NCI-H82 (cell line): ENCODE measurements at places on chromosomes 16 and 17.
A peak's percentile ranks its signal among the peaks of the same experiment; 100 is the strongest.

GRCh38 chr16:71840052-71840451, 5.7 kb upstream of the ATXN1L start:
- DNase-seq = no peak

- DNase-seq = no peak
Observed at GRCh38 chr16:89563639-89564392, 3.3 kb downstream of the RPL13 start.

GRCh38 chr17:3157218-3157617, 29.9 kb upstream of the OR1G1 start:
- no peak for DNase-seq

GRCh38 chr17:44307387-44308186, 814 bp upstream of the RUNDC3A start:
- peak; percentile 96 for DNase-seq

GRCh38 chr16:86568677-86569623, 2.3 kb downstream of the FOXC2 start:
- DNase-seq = no peak

DNA sequence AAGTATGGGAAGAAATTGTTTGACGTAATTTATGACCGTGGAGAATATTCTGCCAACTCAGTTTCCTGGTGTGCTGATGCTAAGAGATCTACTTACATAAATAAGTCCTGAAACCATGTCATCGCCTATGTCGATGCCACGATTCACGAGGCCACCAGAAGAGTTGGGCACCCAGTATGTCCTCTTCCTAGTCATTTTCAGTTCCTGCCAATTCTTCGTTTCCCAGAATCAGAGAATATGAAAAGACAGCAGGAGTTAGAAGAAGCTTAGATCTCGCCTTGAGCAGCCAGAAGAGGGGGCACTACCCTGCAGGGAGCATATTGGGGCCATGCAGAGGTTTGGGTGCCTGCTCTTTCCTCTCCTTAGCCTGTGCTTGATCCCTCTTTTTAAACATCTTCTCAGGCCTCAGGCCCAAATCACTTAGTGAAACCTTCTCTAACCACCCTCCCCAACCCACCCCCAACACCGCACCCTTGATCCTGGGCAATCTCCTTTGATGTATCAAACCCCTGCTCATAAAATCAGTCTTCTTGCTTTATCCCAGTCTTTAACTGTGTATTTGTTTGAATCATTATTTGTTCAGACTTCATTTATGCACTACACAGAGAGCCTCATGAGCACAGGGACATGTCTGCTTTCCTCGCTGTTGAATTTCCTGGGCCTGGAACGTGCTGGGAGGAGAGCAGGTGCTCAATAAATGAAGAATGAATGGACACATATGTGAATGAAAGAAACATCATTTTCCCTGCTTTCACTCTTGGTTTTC, 12.2 kb upstream of the LONP2 start:
- DNase-seq = peak; percentile 49

GRCh38 chr17:28385037-28385400, 13.5 kb downstream of the SARM1 start:
- no peak for DNase-seq

DNA sequence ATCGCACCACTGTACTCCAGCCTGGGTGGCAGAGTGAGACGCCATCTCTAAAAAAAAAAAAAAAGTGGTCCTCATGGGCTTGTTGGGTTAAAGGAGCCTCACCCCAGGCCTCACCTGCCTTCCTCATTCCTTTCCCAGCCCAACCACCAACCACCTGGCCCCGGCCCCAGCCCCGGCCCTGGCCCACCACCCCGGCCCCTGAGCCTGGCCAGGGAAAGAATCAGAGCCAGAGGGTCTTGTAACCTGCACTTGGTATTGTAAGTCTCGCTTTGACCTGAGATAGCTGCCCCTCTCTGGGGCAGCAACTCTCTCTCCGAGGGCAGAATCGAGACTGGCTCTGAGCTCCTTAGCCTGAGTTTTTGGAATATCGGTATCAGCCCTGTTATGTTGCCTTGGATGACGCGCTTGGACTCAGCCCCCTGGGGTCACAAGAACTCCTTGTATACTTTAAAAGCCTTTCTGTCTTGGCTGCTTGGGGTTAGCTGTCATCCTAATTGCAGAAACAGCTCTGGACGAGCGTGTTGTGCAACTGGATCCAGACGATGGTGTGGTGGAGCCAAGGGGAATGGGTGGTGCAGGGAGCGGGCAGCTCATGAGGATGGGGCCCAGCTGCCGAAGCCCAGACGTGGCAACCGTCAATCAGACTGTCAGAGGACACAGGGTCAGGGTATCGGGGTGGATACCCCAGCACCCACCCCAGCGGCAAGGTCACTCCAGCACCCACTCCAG, 14.6 kb downstream of the SMTNL2 start:
- no peak for DNase-seq

DNA sequence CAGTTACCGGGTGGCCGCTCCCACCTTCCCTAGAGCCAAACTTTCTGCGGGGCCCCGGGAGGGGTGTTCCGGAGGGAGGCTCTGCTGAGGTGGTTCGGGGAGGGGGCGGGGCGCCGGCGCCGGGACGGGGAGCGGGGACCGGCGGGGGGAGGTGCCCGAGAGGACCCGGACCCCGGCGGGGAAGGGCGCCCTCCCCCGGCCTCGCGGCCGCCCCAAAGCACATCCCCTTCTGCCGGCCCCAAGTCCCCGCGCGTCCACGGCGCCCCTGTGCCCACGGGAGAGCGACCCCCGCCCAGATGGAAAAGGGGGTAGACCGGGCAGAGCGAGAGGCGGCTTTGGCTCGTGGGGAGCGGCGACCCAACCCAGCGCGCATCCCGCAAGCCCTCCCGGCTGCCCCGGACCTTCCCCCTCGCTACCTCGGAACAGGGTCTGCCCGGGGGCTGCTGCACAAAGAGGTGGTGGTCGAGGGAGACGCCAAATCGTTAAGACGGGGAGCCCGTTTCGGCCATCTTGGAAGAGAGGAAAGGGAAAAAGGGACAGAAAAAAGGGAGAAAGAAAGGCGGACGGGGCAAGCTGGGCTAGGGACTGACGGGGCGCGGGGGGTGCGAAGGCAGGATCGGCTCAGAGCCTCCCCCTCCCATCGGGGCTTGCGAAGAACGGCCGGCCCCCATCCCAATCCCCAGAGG, 530 bp downstream of the PCGF2 start:
- DNase-seq = peak; percentile 86

GRCh38 chr16:84893849-84894599, 74.2 kb downstream of the CRISPLD2 start:
- no peak for DNase-seq

GRCh38 chr17:78001182-78001581, 42.7 kb downstream of the TNRC6C start:
- peak; percentile 91 for DNase-seq

- DNase-seq = no peak
Observed at GRCh38 chr17:19876529-19877161, 8.9 kb upstream of the ULK2 start.

GRCh38 chr17:44914148-44914547, 1.2 kb downstream of the GFAP start:
- DNase-seq = no peak

GRCh38 chr17:9228408-9229159, 207.3 kb downstream of the NTN1 start:
- no peak for DNase-seq

GRCh38 chr17:8163978-8164814, 1.4 kb upstream of the VAMP2 start:
- DNase-seq = peak; percentile 96

DNA sequence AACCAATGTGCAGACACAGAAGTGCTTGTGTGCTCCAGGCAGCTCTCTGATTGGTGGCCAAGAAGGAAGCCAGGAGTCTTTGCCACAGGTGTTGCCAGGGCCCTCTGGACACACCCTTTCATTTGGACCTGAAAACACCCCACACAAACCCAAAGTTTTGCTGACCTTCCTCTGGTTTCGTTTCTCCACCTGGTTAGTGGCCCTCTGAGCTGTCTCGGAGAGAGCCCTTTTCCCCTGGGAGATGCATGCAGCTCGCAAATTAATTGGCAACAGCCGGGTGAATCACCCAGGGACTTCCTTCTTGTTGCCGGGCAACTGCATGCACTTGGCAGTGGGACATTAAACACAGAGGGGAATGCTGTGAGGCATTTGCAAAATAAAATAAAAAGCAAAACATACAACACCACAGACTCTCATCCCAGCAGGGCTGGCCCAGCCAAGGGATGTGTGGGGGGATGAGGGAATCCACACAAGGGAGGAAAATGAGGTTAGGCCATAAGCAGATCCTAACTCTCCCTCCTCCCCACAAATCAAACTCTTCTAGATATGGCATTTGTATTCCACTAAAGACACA, 286.6 kb downstream of the SOX9 start:
- DNase-seq = peak; percentile 87

- no peak for DNase-seq
Observed at GRCh38 chr17:50154604-50155003, 4.1 kb upstream of the PPP1R9B start.

DNA sequence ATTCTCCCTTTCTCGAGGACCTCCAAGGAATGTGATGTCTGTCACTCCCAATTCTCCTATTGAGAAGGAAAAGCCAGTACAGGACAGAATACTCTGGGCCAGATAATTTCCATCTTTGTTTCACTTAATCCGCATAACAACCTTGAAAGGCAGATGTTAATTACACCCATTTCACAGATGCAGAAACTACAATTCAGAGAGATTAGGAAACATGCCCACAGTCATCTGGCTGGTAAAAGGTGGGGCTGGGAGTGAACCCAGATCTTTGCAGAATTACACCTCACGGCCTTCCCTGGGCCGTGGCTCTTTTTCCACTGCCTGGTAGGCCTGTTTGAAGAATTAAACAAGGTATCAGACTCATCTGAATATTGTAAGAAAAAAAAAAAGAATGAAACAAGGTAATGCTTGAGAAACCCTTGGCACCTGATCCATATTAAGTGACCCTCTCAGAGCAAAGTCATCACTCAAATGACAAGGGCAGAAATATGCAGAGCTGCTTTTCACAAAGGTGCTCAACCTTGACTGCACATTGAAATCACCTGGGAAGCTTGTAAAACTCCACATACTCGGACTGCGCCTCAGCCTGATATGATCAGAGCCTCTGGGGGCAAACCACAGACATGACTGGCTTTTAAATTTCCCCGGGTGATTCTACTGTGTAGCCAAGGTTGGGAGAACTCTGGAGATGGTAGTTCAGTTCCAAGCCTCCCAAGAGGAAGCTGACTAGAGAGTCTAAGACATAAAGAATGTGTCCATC, 16.6 kb upstream of the G6PC1 start:
- DNase-seq = no peak

DNA sequence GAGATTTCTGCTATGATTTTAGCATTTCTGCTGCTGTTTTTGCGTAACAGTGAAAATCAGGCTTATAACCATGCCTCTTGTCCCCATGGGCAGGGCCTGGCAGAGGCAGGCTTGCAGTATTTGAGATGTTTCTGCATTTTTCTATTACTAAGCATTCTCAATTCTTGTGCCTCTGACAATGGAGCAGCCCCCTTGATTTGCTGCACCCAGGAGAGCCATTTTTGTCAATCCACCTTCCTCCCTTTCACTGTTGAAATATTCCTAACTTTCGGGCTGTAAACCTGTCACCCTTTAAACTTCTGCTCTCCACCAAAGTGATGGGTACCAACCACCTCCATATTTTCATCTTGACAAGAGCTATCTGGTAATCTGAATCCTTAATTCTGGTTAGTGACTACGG, 178.1 kb downstream of the CNTNAP4 start:
- no peak for DNase-seq

GRCh38 chr17:36679815-36680467, 78.6 kb downstream of the MRM1 start:
- DNase-seq = no peak

DNA sequence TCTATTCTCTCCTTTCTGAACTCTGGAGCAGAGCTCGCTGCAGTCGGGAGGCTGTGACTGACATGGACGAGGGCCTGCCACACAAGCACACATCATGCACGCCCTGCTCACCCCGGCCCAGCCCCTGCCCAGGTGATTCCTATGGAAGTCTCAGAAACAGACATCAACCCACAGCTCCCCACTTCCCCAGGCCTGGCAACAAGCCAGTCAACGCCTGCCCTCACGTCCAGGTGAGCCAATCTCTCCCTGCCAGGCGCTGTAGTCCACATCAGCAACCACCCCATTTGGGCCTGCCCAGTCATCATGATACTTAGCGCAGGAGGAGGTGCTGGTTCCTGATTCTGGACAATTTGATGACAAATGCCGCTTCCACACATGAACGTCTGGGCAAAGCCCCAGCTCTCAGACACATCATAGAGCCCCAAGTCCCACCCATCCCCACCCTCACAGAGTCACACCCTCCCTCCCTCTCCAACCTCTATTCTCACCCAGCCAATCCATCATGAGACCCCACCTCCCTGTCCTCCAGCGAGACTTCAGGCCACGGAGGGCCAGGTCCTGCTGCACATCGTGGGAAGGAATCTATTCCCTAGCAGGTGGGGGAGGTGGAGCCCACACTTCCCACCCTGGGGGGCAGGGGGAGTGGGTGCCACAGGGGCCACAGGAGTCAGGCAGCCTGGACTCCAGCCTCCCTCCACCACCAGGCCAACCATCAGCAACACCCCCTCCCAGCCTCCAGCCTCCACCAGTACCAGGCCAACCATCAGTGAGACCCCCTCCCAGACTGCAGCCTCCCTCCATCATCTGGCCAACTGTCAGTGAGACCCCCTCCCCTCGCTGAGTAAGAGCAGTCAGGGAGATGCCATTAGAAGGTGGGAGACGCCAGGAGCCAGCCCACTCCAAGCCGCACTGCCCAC, 33.7 kb upstream of the GSG1L start:
- no peak for DNase-seq

DNA sequence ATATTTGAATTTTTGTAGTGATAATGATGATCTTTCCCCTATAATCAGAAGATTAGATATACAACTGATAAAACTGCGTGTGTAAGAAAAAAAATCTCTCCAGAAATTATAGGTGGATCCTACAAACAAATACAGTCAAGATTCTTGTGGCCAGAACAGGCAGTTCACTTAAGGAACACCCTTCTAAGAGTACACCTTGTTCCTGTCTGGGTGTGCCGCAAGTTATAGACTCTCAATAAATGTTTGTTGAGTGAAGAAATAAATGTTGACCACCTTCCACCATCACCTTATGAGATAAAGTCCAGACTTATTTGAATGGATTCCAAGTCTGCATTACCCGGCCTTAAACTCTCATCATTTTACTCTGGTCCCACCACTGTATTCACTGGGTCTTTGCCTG, 45.7 kb upstream of the SCNN1B start:
- no peak for DNase-seq

- peak; percentile 92 for DNase-seq
Observed at GRCh38 chr16:28082624-28083023, 19.1 kb upstream of the GSG1L start.

GRCh38 chr17:73973586-73974409, 229.7 kb upstream of the RPL38 start:
- no peak for DNase-seq

DNA sequence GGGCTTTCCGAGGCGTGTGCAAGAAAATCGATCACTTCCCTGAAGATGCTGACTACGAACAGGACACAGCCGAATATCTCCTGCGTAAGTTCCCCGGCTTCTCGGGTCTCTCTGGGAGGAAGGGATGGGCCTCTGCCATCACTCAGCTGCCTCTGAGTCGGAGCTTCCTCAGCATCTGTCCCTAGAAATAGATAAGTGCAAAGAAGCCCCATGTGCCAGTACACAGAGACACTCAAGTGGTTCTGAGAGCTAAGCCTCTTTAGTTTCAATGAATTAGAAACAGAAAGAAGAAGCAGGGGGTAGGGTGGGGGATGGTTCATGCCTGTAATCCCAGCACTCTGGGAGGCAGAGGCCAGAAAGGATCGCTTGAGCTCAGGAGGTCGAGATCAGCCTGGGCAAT, 90.6 kb downstream of the CACNG3 start:
- peak; percentile 88 for DNase-seq

- no peak for DNase-seq
Observed at GRCh38 chr17:40722241-40722640, 18.7 kb upstream of the KRT24 start.

GRCh38 chr17:40553694-40554534, 11.4 kb downstream of the CCR7 start:
- no peak for DNase-seq
